Brain pericyte (primary cell): ENCODE measurements at places on chromosomes 6 and 20.

DNA sequence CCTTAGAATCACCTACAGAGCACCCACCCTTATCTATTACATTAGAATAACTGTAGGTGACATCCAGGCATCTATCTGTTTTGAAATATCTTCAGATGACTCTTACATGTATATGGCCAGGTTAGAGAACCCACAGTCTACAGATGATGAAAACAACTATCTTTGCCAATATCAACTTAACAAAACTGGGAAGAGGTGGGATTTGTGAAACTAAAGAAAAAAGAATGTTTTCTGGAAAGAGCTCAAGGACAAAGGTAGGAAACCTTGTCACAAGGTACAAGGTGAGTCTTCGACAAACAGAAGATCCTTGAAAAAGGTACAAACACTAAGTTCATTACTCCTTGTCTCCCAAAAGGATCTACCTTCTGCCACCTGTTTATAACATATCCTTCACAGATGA, 47.0 kb upstream of the DST start:
- no peak for DNase-seq

GRCh38 chr20:4038676-4039370, 23.5 kb upstream of the RNF24 start:
- DNase-seq, result no peak

GRCh38 chr6:19788686-19789085, 48.5 kb upstream of the ID4 start:
- DNase-seq, result no peak

GRCh38 chr20:52959125-52959524, 13.0 kb upstream of the TSHZ2 start:
- DNase-seq, result no peak

- no peak for DNase-seq
Measured at GRCh38 chr6:160248538-160248937, 10.1 kb downstream of the SLC22A2 start.

- DNase-seq, result no peak
Measured at GRCh38 chr20:59771506-59772372, 161.7 kb downstream of the SYCP2 start.

- DNase-seq, result peak; percentile 78
Measured at GRCh38 chr6:149454346-149454848, 30.4 kb downstream of the ZC3H12D start.

- no peak for DNase-seq
Measured at GRCh38 chr20:32045999-32046398, 6.0 kb upstream of the HCK start.

- DNase-seq, result no peak
Measured at GRCh38 chr6:36852481-36853147, 13.4 kb upstream of the CPNE5 start.

DNA sequence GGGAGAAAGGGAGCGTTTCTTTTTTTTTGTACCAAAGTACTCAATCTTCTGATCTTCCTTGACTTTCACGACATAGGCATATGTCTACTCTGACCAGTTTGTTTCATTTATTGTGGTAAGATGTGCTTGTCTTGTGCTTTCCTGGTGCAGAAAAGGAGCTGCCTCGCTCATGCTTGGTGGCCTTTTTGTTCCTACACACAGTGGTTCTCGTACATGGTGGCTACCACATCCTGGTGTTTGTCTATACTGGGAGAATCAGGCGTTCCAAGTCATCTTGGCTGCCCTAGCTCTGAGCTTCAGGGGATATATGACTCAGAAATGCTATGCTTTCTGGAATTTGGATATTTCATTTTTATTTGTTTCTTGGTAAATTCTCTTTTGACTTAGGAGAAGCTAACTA, 31.8 kb downstream of the MYB start:
- DNase-seq, result no peak

- DNase-seq, result no peak
Measured at GRCh38 chr6:139639507-139639906, 265.1 kb upstream of the CITED2 start.

DNA sequence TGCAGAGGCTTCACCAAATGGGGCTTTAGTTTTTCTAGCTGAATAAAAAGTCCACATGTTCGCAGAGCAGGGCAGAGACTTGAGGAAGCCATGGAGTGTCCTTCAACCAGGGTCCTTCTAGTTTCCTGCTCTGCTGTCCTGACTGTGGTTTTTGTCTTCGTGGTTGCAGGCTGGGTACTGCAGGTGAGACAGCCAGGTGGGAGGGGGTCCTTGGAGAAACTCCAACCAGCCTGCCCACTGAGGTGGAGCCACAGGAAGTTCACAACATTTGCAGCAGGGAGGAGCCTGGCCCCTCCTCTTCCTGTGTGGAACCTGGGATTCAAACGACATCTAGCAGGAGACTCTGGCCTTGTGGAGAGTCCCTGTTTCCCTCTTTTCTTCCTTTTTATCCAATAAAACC, 68.8 kb upstream of the MYLIP start:
- DNase-seq, result no peak

DNA sequence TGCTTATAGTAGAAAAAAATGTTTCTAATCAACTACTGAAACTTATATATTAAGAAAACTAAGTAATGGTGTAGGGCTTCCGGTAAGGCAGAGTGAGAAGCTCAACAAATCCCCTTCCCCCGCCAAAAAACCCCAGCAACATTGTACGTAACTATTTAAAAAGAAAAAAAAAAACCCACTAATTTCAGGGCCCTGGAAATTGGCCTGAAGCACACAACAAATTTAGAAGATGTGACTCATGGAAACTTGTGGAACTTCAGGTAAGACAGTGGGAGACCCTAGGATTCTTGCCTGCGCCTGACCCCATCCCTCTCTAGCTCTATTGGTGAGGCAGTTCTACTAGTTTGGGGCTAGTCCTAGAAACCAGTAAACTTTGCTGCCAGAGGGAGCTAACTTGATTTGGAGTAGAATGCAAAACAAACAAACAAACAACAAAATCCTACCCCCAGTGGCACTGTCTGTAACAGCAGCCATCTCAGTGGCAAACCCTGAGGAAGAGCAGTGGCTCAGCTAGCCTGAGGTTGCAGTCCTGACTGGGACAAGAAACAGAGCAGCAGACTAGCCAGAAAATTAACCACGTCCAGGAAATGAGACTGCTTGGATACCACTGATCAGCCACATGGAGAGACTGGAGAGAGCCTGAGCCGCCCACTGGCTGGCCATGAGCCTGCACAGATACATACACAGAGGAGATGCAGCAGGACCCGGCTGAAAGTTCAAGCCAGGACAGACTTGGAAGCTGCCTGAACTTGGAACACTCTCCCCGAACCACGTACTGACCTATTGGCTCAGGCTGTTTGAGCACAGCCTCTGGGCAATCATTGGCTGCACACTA, 135.1 kb downstream of the TBXT start:
- peak; percentile 64 for DNase-seq

- no peak for DNase-seq
Measured at GRCh38 chr6:40312213-40313015, 274.8 kb downstream of the LRFN2 start.

DNA sequence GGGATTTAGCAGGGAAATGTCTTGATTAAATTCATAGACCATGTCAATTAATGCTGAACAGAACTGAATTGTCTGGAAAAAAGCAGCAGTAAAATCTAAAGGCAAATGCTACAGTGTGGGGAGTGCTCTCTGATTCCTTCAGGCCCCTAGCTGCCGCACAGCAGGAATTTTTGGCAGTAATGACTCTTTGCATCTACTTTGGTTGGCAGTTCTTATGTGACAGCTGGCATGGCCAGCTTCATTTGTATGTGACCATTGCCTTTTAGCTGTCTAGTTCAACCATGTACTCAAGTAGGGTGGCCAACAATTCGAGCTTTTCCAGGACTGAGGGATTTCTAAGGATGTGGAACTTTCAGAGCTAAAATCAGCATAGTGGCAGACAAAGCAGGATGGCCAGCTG, 499.1 kb upstream of the MAN1A1 start:
- no peak for DNase-seq

DNA sequence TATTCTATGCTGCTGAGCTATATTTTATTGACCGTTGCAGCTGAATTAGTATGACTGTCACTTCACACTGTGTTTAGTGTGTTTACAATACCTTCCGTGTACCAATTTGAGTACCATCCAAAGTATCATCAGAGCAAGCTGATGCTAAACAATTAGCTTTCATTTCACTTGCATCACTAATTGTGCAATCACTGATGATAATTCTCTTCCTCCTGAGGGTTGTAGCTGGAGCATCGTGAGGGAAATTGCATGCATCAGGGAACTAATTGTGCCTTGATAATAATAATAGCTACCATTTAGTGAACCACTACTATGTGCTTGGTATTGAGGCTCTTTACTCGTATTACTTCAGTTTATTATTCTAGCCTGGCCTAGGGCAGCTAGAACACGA, 384.8 kb upstream of the SOX4 start:
- DNase-seq, result no peak

- DNase-seq, result no peak
Measured at GRCh38 chr6:136873748-136874147, 48.4 kb upstream of the SLC35D3 start.

DNA sequence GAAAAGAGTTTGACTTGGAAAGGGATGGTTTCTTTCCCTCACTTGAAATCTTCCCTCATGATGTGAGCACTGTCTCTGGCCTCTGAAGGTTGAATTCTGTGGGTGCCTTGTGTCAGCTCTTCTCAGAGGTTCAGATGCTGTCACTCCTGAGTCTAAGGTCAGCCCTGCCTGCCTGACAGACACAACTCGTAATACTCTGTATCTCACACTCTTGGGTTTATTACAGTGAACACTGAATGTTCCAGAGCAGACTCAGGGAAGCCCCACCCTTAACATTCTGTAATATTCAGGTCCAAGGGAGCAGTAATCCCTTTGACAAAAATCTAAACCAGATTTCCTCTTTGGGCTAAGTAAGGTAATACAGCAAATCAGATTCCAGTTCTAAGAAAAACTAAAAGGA, 837.8 kb downstream of the QKI start:
- DNase-seq, result no peak

DNA sequence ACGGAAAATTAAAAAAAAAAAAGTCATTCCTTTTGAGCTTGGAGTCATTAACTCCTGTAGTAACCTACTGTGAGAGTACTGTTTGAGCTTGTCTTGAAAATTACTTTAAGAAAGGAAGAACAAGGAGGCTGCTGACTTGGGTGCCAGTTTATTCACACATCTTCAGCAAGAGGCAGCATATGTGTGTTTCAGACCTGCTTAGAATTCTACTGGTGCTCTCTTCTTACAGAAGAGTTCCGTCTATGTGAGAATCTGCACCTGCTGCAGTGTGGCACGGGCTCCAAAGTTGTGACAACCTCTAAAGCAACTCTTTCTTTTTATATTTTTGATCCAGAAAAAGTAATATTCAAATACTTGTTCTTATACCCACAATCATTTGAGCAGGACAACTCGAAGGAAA, 117.4 kb upstream of the SOX4 start:
- no peak for DNase-seq

- no peak for DNase-seq
Measured at GRCh38 chr6:35011096-35012041, 122.3 kb downstream of the ANKS1A start.

DNA sequence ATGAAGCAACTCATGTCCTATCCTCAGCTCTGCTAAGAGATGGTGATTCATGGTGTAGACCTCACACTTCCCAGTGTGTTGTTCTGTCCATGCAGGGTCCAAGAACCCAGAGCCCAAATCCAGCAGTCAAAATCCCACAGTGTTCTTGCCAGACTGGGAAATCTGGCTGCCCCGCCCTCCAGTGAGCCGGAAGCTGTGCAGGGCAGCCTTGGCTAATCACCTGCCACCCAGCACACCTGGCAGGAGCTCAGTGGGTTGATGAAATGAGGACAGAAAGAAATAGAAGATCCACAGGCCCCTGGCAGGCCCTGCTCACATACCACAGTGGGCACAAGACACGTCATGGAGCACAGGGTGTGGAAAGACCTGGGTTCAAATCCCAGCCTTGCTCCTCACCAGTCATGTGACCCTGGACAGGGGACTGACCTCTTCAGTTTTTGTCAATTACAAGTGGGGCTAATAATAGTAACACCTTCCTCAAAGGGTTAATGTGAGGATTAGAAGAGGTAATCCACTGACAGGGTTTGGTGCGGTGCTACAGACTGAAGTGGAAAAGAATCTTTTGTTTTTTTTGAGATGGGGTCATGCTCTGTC, 13.6 kb upstream of the GUCA1A start:
- DNase-seq, result no peak

DNA sequence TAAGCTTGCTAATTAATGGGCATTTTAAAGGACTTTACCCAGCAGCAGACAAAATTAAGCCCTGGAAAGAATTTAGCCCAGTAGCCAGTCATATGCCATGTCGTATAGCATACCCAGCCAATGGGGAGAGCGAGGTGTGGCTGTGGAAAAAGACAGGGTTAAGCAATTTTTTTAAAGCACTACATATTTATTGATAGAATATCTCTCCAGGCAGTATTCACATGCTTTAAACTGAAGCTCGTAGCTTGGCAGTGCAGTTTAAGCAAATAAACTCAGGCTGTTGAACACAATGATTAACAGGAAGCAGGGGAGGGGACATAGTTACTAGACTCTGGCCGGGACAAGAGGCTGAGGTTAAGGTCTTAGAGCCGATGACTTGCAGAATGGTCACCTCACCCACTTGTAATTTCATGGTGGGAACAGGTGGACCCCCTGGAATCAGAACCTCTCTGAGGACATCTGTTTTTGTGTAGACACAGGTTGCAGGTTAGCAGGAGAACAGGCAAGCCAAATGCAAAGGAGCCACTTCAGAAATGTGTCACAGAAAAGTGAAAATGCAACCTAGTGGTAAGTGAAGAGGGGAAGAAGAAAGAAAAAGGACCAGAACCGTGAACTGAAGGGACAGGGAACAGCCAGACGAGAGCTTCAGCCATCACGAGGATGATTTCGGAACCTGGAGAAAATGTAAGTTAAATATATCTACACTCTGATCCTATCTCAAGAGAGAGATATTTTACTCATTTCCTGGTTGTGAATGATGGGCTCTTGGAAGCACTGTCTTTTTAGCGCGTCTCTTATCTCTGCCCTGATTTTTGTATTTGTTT, 7.2 kb downstream of the GCNT2 start:
- DNase-seq, result no peak

DNA sequence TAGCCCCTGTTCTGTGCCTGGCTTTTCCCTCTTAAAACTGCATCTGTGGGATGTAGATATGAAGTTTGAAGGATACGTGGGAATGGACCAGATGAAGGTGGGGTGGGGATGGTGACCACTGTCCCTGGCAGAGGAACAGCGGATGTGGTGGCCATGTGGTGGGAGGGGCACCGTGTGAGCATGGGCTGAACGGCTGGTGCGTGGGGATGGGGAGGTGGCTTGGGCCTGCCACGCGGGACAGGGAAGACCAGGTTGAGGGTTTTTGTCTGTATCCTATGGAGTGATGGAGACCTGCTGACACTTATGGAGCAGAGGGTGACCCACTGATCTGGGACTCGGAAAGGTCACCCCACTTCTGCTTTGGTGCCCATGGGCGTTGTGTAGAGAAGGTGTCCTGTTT, 19.2 kb downstream of the PHACTR3 start:
- DNase-seq, result no peak
